ENCODE measurements at places on chromosomes 6 and 20. TPM values are rescaled to one million over a fixed set of nuclear protein-coding genes. Genes with fewer than 3 reads are reported as not detected.

- no peak for DNase-seq
Observed at GRCh38 chr20:35490736-35491181, 35.4 kb downstream of the CEP250 start.

GRCh38 chr6:109865968-109866367 is 112.1 kb upstream of the GPR6 start:
- DNase-seq: no peak

DNA sequence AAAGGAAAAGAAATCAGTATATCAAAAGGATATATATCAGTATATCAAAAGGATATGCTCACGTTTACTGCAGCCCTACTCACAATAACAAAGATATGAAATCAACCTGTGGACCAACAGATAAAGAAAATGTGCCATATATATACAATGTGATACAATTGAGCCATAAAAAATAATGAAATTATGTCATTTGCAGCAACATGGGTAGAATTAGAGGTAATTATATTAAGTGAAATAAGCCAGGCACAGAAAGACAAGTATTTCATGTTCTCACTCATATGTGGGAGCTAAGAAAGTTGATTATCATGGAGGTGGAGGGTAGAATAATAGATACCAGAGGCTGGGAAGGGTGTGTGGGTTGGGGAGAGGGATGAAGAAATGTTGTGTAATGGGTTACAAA is 102.9 kb upstream of the MARCKS start:
- DNase-seq: no peak

DNA sequence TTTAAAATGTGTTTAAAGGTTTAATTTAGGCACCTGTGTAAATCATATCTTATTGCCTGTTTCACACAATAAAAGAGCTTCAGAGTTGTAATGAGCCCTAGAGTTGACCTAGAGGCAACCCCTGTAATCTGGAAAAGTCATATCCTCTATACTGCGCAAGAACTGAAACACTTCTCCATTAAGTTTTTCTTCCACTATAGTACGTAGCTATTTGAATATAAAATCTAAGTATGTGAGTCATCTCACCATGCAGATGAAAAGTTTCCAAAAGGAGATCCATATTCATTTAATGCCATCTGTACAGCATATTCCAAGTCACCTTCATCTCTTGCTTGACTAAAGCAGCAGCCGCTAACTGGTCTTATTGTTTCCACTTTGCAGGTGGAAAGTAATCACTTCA is 26.0 kb upstream of the TAAR1 start:
- no peak for DNase-seq

PPP1R18 gene
- total RNA-seq: 66.2 TPM
